NCI-H2171 treated with DMSO at 0.1 percent for 48 hours (cell line): ENCODE measurements at places on chromosomes 1 and 21.

DNA sequence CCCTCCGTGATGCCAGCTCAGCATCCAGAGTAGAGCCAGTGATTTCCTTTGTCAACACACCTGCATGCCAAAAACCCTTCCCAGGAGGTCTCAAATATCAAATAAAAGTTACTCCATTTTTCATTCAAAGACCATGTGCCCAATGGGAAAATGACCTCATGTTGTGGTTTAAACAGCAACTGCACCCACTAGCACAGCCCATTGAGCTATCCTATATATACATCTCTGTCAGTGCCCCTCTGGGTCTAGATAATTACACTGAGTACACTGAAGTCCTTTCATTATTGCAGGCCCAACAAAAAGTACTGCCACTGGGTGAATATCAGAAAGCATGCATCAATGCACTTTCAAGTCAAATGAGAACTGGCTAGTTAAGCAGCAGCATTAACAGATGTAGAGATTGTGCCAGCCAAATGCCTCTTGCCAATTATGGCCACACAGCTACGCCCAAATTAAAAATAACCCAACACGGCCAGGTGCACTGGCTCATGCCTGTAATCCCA, 117.7 kb downstream of the SLC45A1 start:
- DNase-seq, result no peak

DNA sequence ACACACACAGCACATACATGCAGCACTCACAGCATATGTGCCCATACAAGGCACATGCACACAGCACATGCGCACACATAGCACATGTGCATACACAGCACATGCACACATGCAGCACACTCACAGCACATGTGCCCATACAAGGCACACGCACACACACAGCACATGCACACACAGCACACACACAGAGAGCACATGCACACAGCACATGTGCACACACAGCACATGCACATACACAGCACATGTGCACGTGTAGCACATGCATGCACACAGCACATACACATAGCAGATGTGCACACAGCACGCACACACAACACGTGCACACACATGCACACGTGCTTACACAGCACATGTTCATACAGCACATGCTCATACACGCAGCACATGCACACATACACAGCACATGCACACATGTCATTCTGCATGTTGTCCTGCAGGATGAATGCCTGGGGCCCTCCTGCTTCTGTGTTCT, 48.1 kb downstream of the PCNT start:
- no peak for DNase-seq

- DNase-seq, result no peak
Measured at GRCh38 chr1:230231774-230232145, 164.7 kb downstream of the GALNT2 start.

- DNase-seq, result no peak
Measured at GRCh38 chr1:221532071-221532773, 209.7 kb downstream of the DUSP10 start.

GRCh38 chr1:221522529-221522940, 219.4 kb downstream of the DUSP10 start:
- no peak for DNase-seq

DNA sequence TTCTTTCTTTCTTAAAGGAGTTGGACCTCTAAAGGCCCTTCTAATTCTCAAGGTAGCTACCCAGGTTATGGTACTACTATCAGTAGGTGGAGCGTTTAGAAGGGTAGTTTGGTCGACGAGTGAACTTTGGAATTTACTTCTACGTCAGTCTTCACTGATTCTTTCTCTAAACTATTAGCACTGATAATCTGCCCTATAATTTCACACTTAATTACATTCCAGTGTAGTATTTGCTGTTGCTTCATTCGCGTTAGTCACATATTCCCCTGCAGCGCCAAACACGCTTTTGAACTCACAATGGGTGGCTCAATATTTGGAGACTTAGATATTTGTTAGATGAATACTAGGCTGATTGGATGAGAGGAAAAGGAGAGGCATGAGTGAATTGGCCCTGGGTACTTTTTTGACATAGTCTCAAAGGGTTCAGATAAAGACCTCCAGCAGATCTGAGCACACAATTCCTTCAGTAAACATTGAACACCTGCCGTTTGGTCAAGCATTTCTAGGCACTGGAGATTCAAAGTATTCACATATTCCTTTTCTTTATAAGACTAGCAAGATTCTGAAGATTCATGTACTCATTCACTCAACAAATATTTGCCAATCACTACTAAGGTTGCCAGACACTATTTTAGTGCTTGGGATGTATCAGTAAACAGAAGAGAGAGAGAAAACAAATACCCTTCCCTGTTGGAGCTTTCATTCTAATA, 929 bp upstream of the FOXJ3 start:
- peak; percentile 40 for DNase-seq

GRCh38 chr1:89672489-89673183, 39.7 kb downstream of the LRRC8C start:
- DNase-seq, result no peak

DNA sequence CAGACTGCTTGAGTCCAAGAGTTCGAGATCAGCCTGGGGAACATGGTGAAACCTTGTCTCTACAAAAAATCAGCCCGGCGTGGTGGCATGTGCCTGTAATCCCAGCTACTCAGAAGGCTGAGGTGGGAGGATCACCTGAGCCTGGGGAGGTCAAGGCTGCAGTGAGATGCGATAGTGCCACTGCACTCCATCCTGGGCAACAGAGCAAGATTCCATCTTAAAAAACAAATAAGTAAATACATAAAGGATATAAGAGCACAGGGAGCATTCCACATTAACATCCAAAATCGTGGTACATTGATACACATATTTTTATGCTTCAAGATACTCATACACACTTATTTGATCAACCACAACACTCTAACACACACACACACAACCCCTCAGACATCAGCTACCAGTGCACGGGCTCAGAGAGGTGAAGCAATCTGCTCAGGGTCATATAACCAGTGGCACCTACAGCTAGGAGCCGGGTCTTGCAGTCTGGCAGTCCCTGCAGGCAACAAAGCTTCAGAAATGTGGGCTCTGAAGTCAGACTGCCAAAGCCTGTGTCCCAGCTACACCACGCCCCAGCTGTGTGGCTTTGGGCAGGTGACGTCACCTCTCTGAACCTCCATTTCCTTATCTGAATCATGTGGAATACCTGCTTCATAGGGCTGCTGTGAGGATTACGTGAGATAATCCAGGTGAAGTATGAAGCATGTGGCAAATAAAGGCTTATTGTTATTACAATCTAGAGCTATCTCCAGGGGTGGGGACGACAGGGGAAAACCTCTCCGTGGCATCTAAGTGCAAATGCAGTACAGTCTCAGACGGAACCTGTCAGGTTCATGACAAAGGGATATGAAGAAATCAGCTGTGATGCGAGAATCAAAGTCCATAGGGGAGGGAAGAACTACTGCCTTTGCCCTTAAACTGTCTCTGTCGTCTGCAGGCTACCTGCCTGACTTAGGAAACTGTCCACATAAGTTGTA, 4.8 kb upstream of the CRYBG2 start:
- DNase-seq, result peak; percentile 38

- no peak for DNase-seq
Measured at GRCh38 chr1:222785529-222785928, 29.3 kb upstream of the DISP1 start.

GRCh38 chr21:17602874-17603273, 9.8 kb downstream of the BTG3 start:
- no peak for DNase-seq

- no peak for DNase-seq
Measured at GRCh38 chr1:93738075-93738622, 56.5 kb upstream of the BCAR3 start.

DNA sequence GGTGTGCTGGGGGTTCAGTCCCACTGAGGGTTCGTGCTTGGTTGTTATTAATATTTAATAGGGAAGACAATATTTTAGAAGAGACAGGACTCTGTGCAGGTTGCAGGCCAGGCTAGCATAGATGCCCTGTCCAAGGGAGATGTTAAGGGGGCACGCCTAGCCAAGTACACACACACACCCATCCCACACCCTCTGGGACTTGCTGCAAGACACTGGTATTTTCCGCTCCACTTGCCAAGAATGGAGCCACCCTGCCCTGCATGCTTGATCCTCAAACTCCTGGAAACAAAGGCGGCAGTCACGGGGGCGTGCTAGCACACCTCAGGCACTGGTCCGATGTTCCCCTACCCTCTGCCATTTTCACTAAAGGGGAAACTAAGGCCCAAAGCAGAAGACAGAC, 99.1 kb downstream of the MRPL37 start:
- no peak for DNase-seq

DNA sequence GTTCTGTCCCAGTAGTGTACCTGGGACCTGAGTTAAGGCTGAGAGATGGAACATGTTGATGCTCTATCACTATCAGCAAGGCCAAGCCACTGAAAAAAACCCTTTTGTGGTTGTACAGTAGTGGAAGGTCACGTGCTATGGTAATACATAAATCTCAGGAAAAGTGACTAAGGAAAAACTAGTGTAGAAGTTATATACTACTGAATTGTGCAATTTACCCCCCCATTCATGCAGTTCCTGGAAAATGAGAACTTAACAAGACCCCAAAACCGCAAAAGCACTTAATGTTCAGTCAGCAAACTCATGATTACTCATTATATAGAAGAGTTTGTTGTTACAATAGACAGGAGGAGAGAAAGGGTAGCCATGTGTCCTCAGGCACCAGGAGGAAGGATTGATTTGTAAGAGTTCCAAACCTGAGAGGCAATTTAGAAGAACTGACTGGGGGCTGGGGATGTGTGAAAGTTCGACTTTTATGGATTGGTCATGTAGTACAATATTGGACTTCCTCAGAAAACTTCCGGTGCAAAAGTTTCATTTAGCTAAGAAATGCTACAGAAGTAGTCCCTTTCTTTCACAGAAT, 91.6 kb downstream of the RGL1 start:
- no peak for DNase-seq

GRCh38 chr1:223545343-223545742, 120.2 kb downstream of the CAPN8 start:
- DNase-seq, result no peak

GRCh38 chr1:68051475-68051874, 1.0 kb upstream of the DIRAS3 start:
- no peak for DNase-seq
